Activated CD4-positive, CD25-positive, alpha-beta regulatory T cell (primary cell): ENCODE measurements at places on chromosomes 16 and 17.

DNA sequence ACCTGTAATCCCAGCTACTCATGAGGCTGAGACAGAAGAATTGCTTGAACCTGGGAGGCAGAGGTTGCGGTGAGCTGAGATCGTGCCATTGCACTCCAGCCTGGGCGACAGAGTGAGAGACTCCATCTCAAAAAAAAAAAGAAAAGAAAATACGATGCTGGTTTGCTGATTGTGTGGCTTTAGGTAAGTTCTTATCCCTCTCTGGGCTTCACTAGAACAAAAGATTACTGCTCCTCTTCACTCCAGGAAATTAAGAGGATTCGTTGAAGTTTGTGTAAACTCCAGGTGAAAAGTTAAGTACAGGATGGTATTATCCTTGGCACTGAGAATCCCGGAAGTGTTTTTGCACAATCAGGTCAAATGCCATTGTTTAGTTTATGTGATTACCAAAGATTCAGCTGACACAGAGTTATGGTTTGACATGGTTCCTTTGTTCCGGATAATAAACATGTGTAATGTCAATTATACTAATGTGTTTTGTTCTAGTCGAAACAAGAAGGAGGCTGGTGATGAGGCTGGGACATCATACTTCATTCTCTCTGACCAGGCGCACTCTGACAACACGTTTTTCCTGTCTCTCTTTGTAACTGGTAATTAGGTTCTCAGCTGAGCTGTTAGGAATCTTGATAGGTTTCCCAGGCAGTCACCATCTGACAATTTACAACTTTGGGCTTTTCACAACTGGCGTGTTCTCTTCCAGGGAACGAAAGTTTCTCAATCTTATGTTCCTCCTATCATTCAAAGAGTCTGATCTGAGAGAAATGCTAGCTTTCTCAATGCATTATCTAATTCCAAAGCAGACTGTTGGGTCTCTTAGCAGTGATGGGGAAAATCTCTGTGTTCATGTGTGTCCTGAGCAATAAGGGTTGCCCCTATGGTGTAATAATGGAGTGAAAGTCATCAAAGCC, 10.8 kb upstream of the TAOK1 start:
- DNase-seq, result no peak

- DNase-seq, result no peak
These were observed 15.2 kb downstream of the NUP93 start for GRCh38 chr16:56744996-56745640.

DNA sequence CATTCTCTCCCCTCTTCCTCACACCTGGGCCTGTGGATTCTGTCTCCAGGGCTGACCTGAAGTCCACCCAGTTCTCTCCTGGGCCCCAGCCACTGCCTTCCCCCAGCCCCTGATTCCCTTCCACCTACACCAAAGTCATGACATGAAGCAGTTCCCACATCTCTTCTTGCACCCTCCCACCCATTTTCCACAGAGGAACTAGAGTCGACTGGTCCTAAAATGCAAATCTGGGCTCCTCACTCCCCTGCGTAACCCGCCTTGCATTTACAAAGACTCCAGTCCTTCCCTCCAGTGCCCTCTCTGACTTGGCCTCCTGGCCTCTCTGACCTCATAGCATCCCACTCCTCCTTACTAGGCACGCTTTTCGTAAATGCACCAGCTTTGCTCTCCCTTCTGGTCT, 14.8 kb downstream of the COX6A2 start:
- DNase-seq, result no peak

GRCh38 chr17:74943808-74944522, 8.3 kb downstream of the OTOP3 start:
- DNase-seq, result no peak

GRCh38 chr17:28760601-28761562, 17.1 kb downstream of the TRAF4 start:
- DNase-seq, result no peak
